ENCODE measurements at places on chromosomes 6 and 20.

DNA sequence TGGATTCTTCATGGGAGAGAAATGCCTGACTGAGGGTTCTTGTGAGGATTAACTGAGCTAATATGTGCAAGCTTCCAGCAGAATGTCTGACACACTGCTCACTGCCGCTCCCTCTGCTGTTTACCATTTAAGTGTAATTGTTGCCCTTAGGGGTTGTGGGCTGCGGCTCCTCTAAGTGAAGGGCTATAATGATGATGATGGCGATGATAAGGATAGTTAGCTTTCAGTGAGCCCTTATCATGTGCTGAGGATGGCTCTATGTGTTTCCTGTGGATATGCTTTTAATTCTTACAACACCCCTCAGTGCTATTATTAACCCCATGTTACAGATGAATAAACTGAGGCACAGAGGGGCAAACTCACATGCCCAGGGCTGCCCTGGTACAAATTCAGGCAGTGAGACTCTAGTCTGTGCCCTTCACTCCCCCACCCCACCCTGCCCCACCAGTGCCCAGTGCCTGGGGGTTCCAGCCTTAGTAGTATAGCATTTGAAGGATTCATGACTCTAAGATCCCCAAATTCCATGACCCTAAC, 33.4 kb downstream of the TGM2 start:
- ATAC-seq = no peak

DNA sequence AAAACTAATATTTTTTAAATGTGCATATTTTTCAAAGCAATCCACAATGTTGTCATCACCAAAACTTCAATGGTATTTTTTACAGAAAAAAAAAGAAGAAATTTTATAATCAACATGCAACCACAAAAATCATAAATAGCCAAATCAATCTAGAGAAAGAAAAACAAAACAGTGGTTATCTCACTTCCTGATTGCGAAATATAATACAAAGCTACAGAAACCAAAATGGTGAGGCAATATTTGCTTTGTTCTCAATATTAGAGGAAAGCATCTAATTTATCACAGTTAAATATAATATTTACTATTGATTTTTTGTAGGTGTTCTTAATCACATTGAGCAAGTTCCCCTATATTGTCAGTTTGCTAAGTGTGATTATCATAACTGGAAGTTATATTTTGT, 720.7 kb upstream of the ADGRB3 start:
- ATAC-seq = no peak

- ATAC-seq = no peak
These were observed 32.0 kb downstream of the TSPYL4 start for GRCh38 chr6:116221911-116222310.

- no peak for ATAC-seq
These were observed 84.0 kb downstream of the LAMA2 start for GRCh38 chr6:128966934-128967333.

GRCh38 chr6:136155191-136155590, 94.9 kb downstream of the MTFR2 start:
- no peak for ATAC-seq

- no peak for ATAC-seq
These were observed 17.3 kb upstream of the NT5E start for GRCh38 chr6:85432554-85432953.

- no peak for ATAC-seq
These were observed 23.0 kb upstream of the IER3 start for GRCh38 chr6:30767158-30767943.

DNA sequence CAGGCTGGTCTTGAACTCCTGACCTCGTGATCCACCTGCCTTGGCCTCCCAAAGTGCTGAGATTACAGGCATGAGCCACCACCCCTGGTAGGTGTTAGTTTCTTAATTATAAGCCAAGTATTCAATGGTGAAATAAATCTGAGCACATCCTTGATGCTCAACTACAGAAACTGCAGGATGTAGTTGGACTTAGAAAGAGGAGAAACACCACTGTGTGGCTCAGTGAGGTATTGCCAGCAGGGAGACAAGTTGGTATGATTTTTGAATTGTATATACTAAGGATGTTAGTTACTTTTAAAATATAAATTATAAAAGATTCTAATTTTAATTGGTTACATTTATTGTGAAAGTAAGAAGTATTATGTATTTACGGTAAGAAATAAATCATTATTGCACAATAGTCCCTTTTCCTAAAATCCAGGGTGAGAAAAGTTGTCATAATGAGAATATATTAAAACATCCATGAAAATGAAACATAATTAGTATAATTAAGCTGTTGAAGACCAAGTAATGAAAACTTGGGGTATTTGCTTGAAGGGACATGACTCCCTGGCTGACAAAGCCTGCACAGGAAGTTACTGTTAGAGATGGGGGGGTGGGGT, 17.6 kb downstream of the SLC18B1 start:
- ATAC-seq = no peak

GRCh38 chr6:32568561-32568960, 21.1 kb downstream of the HLA-DRB1 start:
- ATAC-seq = no peak

GRCh38 chr6:147983581-147984366, 358.9 kb upstream of the SASH1 start:
- peak; percentile 59 for ATAC-seq

DNA sequence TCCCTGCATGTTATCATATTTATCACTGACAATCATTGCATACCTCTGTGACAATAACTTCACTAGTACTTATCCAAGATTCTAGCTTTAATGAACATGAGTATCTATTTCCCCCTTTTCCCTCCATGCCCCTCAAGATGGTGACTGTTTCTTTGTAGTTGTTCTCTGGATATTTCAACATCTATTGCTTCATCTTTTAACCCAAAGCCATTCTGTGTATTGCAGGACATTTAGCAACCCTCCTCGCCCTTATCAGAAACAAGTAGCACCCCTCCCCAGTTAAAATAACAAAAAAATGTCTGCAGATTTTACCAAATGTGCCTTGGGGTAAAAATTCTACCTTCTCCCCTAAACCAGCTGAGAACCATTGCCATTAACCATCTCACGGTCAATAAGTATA, 979.8 kb upstream of the MANEA start:
- no peak for ATAC-seq

GRCh38 chr6:388202-388903, 3.2 kb upstream of the IRF4 start:
- ATAC-seq = no peak

DNA sequence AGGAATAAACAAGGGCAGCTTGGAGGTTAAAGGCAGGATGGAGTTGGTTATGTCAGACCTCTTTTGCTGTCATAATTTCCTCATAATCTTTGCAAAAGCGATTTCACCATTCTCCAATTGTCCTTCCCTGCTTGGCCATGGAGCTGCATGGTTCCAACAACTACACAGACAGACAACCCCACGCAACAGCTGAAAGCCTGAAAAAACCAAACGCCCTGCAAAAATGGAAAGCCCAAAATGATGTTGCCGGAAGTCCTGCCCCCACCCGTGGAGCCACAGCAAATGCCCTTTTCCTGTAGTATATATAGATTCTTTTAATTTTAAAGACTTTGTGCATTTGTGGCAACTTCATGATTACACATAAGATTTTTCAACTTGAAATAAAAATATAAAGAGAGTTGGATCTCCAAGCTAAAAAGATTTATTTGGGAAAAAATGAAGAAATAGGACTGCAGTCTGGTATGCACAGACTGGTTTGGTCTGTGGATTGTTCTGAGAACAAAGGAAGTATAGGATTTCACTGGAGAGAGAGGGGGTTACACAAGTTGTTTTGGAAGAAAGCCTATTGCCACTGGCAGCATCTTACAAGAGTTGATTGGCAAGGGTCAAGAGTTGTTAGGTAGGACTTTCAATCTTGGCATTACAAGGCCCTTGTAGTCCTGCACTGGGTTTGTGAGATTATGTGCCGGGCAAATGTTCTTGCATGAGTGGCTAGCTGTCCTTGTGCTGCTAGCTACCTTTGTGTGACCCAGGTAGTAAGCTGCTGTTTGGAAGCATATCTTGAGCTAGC, 190.0 kb downstream of the C6orf118 start:
- no peak for ATAC-seq

DNA sequence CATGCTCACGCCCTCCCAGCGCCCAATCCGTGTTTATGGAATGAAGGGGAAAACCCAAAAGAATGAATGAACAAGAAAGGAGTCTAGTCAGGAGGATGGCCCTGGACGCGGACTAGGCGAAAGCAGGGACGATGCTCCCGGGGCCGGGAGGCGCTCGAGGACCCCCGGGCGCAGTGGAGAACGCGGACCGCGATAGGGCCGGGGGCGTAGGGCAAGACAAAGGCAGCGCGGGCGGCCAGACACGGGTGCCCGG, 758 bp downstream of the GCLC start:
- ATAC-seq = no peak

DNA sequence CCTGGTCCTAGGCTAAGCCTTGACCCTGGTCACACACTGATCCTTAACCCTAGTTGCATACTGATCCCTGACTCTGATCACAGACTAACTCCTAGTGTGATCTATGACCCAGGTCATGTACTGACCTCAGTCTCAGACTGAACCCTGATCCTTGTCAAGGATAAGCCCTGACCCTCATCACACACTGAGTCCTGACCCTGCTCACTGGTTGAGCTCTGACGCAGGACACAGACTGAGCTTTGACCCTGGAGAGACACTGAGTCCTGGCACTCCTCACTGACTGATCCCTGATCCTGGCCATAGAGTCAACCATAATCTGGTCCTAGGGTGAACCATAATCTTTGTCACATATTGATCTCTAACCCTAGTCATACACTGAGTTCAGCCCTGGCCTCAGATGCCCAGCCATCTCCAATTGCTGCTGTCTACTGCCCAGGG, 37.9 kb downstream of the KCNB1 start:
- ATAC-seq = no peak
